ENCODE measurements at places on chromosomes 7 and 10. TPM values are rescaled to one million over a fixed set of nuclear protein-coding genes. Genes with fewer than 3 reads are reported as not detected.

Gene LIPN
- not detected for polyA plus RNA-seq

Gene OR13A1
- not detected for polyA plus RNA-seq

Gene HEPACAM2
- 6.1 TPM for polyA plus RNA-seq

Gene LRRC61
- polyA plus RNA-seq = 25.1 TPM

Gene FGL2
- polyA plus RNA-seq = 48.7 TPM

- no peak for DNase-seq
Measured at GRCh38 chr10:36564433-36564832, 561.0 kb upstream of the ANKRD30A start.

DNA sequence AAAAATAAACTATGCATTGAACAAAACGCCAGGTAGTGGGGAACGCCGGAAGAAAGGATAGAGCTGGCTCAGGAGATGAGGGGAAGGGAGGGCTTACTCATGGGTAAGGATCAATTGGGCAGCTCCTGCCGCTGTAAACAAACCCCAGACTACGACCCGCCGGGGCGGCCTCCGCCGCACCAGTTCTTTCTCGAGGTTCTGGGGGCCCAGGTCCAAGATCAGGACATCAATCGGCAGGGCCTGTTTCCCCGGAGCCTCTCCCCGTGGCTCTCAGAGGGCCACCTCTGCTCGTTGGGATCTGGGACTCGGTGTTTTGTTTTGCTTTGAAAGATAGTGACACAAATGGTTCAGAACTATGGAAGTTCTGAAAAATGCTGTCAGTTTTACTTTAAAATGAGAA is 140.4 kb downstream of the ELFN1 start:
- no peak for DNase-seq
